Psoas muscle (tissue), 8 donors: ENCODE measurements at places on chromosomes 13 and 19. TPM values are rescaled to one million over a fixed set of nuclear protein-coding genes. Genes with fewer than 3 reads are reported as not detected.

DNA sequence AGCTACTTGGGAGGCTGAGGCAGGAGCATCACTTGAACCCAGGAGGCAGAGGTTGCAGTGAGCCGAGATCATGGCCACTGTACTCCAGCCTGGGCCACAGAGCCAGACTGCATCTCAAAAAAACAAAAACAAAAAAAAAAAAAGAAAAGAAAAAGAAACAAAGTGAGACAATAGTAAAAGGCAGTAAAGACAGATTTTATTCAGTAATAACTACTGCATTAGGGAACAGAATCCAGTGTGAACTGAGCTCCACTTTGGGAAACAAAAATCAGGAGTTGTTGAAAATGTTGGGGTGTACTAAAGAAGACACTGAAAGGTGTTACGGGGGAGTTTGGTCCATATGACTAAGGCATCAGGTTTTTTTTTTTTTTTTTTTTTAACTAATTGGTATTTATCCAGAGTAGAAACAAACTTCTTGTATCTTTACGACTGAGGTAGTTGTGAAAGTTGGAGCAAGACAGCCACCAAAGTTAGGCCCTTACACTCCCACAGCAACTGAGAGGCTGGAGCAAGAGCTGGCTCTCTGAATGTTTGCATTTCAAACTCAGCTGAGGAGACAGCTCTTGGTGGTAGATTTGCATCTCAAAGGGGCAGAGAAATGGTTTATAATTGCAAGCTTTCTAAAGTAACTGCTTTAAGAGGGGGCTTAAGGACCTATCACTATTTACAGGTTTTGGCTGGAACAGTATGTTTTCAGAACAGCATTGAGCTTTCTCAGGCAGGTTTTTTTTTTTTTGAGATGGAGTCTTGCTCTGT, 24.2 kb downstream of the ZNF607 start:
- H3K4me1 ChIP-seq, result peaks cover 3% of the 10 kb centered on the region
- no peaks in the 10 kb centered on the region for H3K27me3 ChIP-seq
- peaks cover 6% of the 10 kb centered on the region for H3K36me3 ChIP-seq
- no peak for DNase-seq

DNA sequence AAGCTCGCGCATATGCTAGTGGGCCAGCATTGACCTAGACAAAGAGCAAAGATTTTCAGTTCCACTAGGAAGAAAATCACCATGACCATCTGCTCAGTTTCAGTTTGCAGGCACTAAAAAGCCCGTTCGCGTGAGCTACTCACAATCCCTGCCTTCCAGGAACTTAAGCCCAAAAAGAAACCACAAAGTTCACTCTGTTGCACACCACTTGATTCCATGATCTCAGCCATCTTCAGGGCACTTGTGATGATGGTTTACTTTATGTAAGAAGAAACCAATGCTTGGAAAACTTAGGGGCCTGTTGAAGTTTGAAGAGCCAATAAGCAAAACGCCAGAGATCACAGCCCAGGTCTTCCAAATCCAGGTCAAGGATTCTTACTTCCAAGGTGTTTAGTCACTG, 45.0 kb upstream of the SLC15A1 start:
- no peak for DNase-seq
- H3K4me1 ChIP-seq, result no peaks in the 10 kb centered on the region
- no peak overlapping the region for H3K4me3 ChIP-seq
- H3K27ac ChIP-seq, result no peak overlapping the region
- no peaks in the 10 kb centered on the region for H3K27me3 ChIP-seq
- H3K36me3 ChIP-seq, result peaks cover 71% of the 10 kb centered on the region

- H3K36me3 ChIP-seq, result no peaks in the 10 kb centered on the region
- H3K27ac ChIP-seq, result no peak overlapping the region
- DNase-seq, result no peak
- H3K27me3 ChIP-seq, result no peaks in the 10 kb centered on the region
- H3K4me1 ChIP-seq, result no peaks in the 10 kb centered on the region
Observed at GRCh38 chr19:47973529-47973928, 18.4 kb downstream of the BSPH1 start.

DNA sequence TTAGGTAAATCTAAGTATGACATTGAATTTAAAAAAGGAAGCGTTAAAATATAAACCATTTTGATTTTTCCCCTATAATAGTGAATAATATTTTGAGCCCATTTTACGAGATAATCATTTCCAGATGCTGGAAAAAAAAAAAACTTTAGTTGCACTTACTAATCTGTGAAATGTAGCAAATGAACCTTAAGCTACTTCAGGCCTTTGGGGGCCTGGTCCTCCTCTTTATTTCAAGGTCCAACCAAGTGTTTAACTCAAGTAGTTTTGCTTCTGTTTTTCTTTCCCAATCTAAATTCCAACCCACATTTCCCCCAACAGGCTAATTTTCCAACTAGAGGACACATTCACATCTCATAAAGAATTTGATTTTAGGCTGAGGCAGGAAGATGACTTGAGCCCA, 101.2 kb downstream of the TNFRSF19 start:
- H3K4me3 ChIP-seq, result no peak overlapping the region
- H3K4me1 ChIP-seq, result peaks cover 8% of the 10 kb centered on the region
- H3K27ac ChIP-seq, result no peak overlapping the region
- no peaks in the 10 kb centered on the region for H3K27me3 ChIP-seq
- DNase-seq, result no peak

DNA sequence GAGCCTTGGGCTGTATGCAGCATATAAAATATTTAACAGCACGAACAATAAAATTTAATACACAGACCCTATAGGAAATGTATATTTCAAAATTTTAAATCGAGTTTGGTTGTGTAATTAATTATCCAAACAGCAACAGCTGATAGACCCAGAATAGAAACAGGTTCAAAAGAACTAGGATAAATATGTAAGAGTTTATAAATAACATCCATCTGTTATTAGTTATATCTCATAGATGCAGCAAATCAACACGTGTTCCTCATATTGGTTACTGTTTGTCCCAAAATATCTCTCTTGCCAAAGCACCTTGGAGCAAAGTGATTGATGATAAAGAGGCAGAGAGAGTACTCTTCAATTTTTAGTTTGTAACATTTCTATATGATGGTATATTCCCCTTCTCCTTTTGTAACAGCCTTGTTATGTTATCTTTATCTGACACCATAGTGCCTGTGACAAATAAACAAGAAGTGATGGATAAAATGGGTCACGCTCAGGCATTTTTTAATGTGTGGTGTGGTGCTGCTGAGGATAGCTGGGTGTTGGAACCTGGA, 260.6 kb upstream of the NBEA start:
- no peak for DNase-seq
- H3K36me3 ChIP-seq, result no peaks in the 10 kb centered on the region
- peaks cover 9% of the 10 kb centered on the region for H3K4me1 ChIP-seq
- H3K27ac ChIP-seq, result peak overlapping the region; percentile 14

GRCh38 chr13:76523740-76524340, 362.4 kb downstream of the KCTD12 start:
- H3K36me3 ChIP-seq, result no peaks in the 10 kb centered on the region
- no peak for DNase-seq
- no peak overlapping the region for H3K4me3 ChIP-seq
- no peak overlapping the region for H3K27ac ChIP-seq
- no peaks in the 10 kb centered on the region for H3K27me3 ChIP-seq

DNA sequence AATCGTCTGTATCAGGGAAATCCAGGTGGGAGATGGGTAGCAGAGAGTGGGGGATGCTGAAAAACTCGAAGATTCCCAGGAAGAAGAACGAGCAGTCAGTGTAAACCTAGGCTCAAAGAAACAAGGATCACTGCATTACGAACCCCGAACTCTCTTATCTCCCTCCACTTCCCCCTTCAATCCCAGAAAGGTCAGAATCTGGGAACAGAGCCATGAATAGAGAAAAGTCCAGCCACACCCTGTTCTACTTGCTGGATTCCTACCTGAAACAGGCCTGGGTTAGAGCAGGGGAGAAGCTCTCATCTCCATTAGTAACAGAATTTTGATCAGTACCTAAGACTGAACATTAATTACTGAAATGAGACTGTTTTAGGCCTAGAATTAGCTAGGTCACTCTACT, 24.4 kb downstream of the EPSTI1 start:
- H3K4me3 ChIP-seq, result no peak overlapping the region
- H3K27me3 ChIP-seq, result no peaks in the 10 kb centered on the region
- no peak overlapping the region for H3K27ac ChIP-seq
- no peaks in the 10 kb centered on the region for H3K36me3 ChIP-seq

- H3K4me3 ChIP-seq, result no peak overlapping the region
- H3K27ac ChIP-seq, result peak overlapping the region; percentile 7
- H3K36me3 ChIP-seq, result peaks cover 4% of the 10 kb centered on the region
- DNase-seq, result no peak
- H3K27me3 ChIP-seq, result no peaks in the 10 kb centered on the region
Observed at GRCh38 chr13:110890279-110891165, 24.3 kb downstream of the ANKRD10 start.

DNA sequence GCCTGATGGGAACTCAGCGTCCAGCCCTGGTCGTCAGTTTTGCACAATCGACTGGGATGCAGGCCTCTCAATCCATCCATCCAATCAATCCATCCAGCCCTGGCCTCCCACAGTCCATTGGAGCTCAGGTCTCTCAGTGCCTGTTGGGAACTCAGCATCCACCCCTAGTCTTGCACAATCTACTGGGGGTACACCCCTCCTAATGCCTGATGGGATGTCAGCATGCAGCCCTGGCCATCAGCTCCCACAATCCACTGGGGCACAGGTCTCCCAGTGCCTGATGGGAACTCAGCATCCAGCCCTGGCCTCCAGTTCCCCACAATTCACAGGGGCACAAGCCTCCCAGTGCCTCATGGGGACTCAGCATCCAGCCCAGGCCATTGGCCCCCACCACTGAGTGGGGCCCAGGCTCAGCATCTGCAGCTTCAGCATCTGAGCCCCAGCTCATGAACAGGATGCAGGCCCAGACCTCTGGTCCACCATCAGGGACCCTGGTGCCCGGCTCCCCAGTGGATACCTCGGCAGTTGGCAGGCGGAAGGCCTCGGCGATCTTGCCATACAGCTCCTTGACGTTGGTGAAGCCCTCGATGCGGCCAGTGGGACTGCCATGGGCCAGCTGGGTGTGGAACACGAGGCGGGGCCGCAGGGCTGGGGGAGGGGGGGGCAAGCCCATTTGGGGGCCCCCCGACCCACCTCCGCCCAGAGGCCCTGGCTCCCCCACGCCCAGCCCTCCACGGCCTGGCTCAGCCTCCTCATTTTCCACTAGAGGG, 7.2 kb upstream of the PTGER1 start:
- H3K4me3 ChIP-seq, result no peak overlapping the region
- H3K4me1 ChIP-seq, result no peaks in the 10 kb centered on the region
- H3K27ac ChIP-seq, result no peak overlapping the region
- no peak for DNase-seq
- no peaks in the 10 kb centered on the region for H3K27me3 ChIP-seq
- H3K36me3 ChIP-seq, result peaks cover 38% of the 10 kb centered on the region

DNA sequence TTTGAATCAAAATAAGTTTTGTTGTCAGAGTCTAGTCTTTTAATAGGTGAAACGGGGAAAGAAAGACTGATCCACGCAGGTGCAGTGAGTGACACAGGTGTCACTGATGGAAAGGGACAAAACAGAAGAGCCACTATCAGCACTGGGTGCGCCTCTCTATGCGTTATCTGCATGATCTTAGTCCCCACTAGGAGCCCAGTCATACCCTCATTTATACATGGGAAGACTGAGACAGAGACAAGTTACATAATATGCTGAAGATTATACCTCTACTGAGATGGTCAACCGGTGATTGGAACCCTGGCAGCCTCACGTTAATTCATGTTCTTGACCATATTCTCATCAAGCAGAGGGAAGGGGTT, 3.4 kb downstream of the LRCH1 start:
- H3K4me1 ChIP-seq, result no peaks in the 10 kb centered on the region
- H3K36me3 ChIP-seq, result no peaks in the 10 kb centered on the region
- no peak overlapping the region for H3K27ac ChIP-seq
- no peak overlapping the region for H3K4me3 ChIP-seq
- DNase-seq, result no peak

DNA sequence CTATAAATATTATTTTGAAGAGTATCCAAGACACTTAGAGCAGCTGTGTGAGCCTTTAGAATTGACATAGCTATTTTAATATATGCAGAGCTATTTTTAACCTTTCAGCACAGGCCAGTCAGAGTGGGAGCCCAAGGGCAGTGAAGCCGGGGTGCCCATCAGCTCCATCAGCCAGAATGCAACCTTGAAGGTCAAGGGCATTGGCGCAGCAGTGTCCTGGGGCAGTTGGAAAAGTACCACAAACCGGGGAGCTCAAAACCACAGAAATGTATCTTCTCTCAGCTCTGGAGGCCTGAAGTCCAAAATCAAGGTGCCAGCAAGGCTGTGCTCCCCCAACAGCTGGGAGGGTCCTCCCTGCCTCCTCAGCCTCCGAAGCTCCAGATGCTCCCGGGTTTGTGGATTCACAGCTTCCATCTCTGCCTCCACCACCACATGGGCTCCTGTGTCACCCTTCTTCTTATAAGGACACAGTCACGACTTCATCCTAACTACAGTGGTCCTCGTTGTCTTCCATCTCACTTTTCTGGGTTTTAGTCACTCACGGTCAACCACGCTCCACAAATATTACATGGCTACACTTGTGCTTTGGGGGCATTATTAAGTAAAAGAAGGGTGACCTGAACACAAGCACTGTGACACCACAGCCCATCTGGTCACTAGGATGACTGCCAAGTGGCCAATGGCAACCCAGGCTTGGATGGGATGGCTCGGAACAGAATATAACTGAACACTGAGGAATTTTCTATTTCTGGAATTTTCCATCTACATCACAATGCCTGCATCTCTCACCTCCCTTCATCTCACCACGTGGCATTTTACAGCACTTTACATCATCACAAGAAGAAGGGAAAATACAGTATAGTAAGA, 15.9 kb upstream of the GAS6 start:
- H3K4me3 ChIP-seq, result no peak overlapping the region
- no peaks in the 10 kb centered on the region for H3K36me3 ChIP-seq
- peaks cover 33% of the 10 kb centered on the region for H3K4me1 ChIP-seq
- DNase-seq, result no peak

DNA sequence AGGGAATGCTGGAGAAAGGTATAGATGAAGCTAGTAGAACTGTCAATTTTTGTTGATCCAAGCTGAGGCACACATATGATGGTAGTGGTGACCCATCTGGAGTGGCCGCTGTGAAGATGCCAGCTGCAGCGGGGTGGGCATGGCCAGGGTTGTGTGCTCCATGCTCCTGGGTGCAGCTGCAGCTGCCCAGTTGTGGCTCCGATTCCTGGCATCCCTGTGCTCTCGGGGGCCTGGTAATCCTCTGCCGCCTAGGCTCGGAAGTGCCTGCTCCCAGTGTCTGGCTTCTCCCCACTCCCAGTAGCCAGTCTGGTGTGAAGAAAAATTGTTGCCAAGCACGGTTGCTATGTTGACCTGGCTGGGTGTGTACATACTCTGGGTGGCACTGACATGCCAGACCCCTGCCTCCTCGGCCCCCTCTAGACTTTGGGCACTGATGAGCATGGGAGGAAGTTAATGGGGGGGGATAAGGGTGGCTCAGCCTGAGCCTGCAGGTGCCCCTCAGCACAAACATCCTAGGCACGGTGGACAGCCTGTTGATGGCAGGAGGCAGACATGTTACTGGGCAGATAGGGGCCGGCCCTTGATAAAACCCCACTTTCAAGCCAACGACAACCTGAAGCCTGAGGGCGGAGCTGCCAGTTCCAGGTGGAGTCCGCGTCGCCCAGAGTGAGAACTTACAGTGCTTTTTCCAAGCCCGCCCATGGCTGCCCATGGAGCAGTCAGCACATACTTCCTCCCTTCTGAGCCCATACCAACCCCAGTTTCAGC, 1400.7 kb downstream of the PCDH9 start:
- H3K4me1 ChIP-seq, result no peaks in the 10 kb centered on the region
- H3K36me3 ChIP-seq, result no peaks in the 10 kb centered on the region
- no peak overlapping the region for H3K4me3 ChIP-seq
- peak; percentile 27 for DNase-seq
- no peaks in the 10 kb centered on the region for H3K27me3 ChIP-seq
- no peak overlapping the region for H3K27ac ChIP-seq

CPB2 gene
- total RNA-seq, result not detected

USHBP1 gene
- total RNA-seq, result 8.6 TPM

YJEFN3 gene
- 1.6 TPM for total RNA-seq

BEST2 gene
- total RNA-seq, result not detected

LIM2 gene
- total RNA-seq, result not detected

PINLYP gene
- total RNA-seq, result 1.1 TPM

RASAL3 gene
- total RNA-seq, result 0.80 TPM

KLK2 gene
- total RNA-seq, result not detected
